ENCODE measurements at places on chromosomes 11 and 22.

DNA sequence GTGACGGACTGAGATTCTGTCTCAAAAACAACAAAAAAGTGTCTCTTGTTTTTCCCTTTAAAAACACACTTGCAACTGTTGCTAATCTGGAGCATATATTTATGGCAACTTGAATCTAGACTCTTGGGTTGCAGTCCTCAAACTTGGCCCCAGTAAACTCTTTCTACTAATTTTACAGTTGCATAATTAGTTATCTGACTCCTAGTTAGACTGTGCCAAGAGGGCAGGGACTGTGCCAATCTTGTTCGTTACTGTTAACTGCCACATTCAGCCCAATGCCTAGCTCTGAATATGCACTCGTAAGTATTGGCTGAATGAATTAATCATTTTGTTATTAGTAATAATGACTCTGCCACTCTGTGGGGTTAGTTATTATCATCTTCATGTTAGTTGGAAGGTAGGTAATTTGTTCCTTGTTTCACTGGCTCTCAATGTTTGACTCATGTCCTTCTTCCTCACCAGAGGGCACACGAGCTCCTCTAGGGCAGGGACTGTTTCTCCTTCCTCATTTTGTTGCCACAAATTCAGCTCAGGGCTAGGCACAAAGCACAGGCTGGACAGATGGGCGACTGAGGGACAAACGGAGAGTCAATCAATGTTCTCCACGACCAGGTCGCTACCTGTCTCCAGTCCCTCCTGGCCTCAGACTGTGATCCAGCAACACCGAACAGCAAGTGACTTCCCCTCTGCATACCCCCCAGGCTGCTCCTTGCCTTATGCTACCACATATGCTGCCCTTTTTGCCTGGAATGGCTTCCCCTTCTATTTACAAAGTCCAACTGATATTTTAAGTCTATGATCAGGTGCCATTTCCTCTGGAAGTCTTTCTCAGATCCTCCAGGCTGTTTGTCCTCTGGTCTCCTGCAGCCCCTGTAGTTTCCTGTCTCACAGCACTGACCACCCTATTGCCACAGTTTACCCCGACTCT, 9.0 kb downstream of the CLPB start:
- DNase-seq = no peak

- DNase-seq = no peak
Observed at GRCh38 chr11:57638005-57638781, 11.5 kb downstream of the YPEL4 start.

GRCh38 chr11:128047026-128047425, 540.3 kb downstream of the ETS1 start:
- DNase-seq = no peak

DNA sequence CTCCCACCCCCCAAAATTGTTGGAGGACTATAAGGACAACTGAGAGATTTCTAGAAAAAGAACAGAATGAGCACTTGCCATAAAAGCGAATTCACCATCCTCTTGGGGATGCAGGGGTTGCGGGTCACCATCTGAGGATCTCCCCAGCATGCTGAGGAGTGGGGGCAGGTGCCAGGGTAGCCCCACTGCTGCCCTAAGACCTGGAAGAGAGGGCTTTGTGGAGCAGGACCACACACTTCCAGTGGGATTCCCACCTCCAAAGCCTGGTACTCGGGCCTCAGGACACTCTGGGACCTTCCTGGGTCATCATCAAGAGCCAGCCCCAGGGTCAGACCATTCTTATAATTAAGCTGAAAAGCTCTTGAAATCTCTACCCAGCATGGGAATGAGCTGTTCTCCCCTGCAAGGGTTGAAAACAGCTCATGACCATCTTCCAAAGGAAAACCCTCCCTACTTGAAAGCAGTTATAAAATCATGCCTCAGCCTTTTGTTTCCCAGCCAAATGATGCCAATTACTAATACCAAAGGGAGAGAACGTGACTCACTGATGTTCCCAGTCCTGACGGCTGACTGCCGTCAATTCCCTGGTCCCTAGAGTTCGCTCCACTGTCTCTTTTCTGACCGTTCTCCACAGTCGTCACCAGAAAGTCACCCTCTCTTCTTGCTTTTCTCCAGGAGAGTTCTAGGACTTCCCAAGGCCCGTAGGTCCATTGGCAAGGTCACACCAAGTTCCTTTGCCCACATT, 76.8 kb upstream of the CREB3L1 start:
- DNase-seq = no peak

Measured in CD4-positive, alpha-beta T cell treated with Interleukin-4 for 4 hours (primary cell).